NCI-H2227 treated with DMSO at 0.1 percent for 48 hours (cell line): ENCODE measurements at places on chromosomes 1 and 21.

DNA sequence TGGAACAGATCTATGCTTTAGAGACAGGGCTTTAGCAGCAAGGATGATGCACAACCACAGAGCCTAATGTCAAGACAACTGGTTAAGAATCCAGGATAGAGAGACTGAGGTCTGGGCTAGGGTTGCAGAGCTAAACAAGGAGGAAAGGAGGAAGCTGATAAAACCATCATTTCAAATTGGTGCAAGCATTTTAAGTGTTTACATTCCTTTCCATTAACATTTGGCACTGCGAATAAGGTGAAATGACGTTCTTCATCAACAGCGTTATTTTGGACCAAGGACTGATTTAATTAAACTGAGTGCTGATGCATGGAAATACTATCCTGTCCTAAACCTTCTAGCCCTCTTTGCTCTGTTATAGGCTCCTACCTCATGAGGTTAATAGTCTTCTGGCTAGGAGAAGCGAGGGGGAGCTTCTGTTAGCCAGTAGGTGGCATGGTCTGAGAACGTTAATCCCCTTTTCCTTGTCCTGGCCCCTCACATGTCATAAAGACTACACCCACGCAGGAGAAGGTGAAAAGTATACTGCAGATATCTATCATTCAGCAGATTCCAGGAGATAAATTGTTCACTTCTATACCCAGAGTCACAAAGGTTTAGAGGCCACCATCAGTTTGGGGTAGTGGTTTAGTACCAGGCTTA is 7.6 kb upstream of the C1orf21 start:
- no peak for DNase-seq

DNA sequence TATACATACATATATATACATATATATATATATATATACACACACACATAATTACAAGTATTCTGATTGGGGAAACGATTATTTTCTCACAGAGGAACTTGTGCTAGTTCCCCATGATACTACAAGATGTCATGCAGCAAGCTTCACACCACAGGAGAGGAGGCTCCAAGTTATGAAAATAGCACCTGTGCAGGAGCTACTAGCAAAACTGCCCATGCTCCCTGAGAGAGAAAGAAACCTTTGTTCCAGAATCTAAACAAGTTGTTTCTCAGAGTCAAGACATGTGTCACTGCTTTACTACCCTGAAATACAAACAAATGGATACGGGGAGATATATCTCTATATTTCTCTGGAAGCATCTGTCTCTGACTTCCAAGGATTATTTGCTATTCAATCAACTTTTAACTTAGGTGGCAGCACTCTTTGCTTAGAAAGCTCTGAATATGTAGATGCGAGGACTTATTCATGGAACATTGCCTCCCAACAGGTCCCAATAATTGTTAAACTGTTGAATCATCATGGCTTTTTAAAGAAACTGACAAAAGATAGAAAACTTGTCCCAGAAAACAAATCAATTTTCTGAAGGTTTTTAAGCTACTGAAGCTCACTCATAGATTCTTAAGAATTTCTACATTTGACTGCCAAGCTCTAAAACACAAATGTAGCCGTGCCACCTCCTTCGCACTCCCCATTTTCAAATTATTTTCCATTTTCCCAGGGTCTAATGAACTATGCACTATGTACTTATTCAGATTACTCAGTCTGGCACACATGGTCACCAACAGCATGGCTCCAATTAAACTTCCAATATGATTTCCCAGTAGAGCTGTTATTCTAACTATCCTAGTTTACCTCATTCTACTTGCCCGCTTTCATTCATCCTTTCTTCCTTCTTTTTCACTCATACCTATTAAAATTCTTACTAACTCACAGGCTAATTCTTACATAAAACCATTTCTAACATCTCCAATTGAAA is 929.1 kb downstream of the LTN1 start:
- DNase-seq: no peak

GRCh38 chr1:112762541-112763500 is 47.7 kb upstream of the PPM1J start:
- DNase-seq: no peak

GRCh38 chr21:42161956-42162681 is 56.8 kb upstream of the ABCG1 start:
- DNase-seq: no peak

- no peak for DNase-seq
Measured at GRCh38 chr21:39579734-39580332, 32.9 kb upstream of the B3GALT5 start.

DNA sequence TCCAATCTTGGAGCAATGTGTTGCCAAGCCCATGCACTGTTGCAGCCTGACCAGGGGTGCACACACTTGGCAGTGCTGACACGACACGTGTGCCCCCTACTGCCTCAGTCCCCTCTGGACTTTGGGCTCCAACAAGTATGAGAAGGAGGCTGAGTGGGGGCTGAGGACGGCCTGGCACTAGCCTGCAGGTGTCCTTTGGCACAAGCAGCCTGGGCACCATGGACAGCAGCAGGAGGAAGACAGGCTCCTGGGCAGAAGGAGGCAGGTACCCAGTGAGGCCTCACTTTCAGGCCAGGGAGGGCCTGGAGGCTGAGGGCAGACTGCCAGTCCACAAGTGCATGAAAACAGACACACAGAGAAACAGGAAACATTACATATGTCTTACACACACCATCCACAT is 1702.9 kb upstream of the B3GALT2 start:
- no peak for DNase-seq

- DNase-seq: no peak
Measured at GRCh38 chr1:211892577-211892976, 62.0 kb upstream of the LPGAT1 start.

DNA sequence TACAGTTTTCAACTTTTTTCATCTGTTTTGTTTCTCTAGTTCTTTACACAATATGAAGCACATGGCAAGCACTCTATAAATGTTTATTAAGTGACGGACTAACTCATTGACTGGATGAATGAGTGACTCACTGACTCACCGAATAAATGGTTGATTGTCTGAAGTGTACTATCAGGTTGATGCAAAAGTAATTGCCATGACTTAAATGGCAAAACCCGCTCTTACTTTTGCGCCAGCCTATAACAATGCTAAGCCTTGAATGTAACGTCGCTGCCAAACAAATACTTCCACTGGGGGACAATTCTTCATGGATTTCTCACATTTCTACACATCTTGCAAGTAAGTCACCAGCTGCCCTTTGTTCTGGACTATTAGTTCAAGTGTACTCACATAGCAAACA is 109.0 kb upstream of the KCTD3 start:
- DNase-seq: no peak

DNA sequence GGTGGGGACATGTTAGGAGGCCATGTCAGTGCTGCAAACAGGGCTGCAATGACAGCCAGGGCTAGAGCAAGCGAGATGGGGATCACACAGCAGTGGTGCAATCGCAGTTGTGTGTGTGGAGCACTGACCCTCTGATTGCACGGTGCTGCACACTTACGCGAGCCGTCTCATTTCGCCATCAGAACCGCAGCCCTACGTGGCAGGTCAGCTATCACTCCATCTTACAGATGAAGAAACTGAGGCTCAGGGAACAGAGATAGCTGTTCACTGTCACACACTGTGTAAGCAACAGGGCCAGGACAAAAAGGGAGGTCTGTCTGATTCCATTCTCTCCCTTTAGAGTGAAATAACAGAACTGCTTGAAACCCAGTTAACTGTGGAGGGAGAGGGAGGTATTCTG is 104.8 kb upstream of the SLC45A1 start:
- DNase-seq: no peak

GRCh38 chr21:35005077-35005476 is 44.0 kb downstream of the RUNX1 start:
- no peak for DNase-seq
